MCF 10A (cell line): ENCODE measurements at places on chromosomes 7 and 10. TPM values are rescaled to one million over a fixed set of nuclear protein-coding genes. Genes with fewer than 3 reads are reported as not detected.
A peak's percentile ranks its signal among the peaks of the same experiment; 100 is the strongest.

The DNA2 gene
- total RNA-seq: 2.6 and 6.9 TPM in 2 replicates

- peaks cover 68% of the 10 kb centered on the region for H3K27me3 ChIP-seq
- DNase-seq: no peak
- no peak overlapping the region for H3K27ac ChIP-seq
- H3K36me3 ChIP-seq: no peaks in the 10 kb centered on the region
- H3K4me3 ChIP-seq: no peak overlapping the region
- no peaks in the 10 kb centered on the region for H3K4me1 ChIP-seq
Observed at GRCh38 chr7:15559416-15559928, 2.3 kb downstream of the AGMO start.

The ITPRID1 gene
- total RNA-seq: not detected in 2 replicates

GRCh38 chr10:74949034-74949832 is 122.8 kb downstream of the KAT6B start:
- H3K4me1 ChIP-seq: peaks cover 33% of the 10 kb centered on the region
- peak; percentile 21 for DNase-seq
- no peaks in the 10 kb centered on the region for H3K36me3 ChIP-seq
- H3K4me3 ChIP-seq: no peak overlapping the region
- peak overlapping the region; percentile 9 for H3K27ac ChIP-seq

- no peak for DNase-seq
- peaks cover 13% of the 10 kb centered on the region for H3K4me1 ChIP-seq
- H3K36me3 ChIP-seq: no peaks in the 10 kb centered on the region
- H3K27ac ChIP-seq: no peak overlapping the region
- H3K4me3 ChIP-seq: no peak overlapping the region
Observed at GRCh38 chr7:20306180-20306946, 24.3 kb upstream of the ITGB8 start.

DNA sequence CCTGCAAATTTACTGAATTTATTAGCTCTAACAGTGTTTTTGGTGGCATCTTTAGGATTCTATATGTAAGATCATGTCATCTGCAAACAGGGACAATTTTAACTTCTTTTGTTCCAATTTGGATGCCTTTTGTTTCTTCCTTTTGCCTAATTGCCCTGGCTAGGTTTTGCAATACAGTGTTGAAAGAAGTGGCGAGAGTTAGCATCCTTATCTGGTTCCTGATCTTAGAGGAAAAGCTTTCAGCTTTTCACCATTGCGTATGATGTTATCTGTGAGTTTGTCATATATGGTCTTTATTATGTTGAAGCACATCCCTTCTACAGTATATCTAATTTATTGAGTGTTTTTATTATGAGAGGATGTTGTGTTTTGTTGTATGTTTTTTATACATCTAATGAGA is 301.4 kb downstream of the PTPRN2 start:
- no peaks in the 10 kb centered on the region for H3K4me1 ChIP-seq
- peaks cover 6% of the 10 kb centered on the region for H3K36me3 ChIP-seq
- no peak overlapping the region for H3K4me3 ChIP-seq
- no peak overlapping the region for H3K27ac ChIP-seq
- no peak for DNase-seq

DNA sequence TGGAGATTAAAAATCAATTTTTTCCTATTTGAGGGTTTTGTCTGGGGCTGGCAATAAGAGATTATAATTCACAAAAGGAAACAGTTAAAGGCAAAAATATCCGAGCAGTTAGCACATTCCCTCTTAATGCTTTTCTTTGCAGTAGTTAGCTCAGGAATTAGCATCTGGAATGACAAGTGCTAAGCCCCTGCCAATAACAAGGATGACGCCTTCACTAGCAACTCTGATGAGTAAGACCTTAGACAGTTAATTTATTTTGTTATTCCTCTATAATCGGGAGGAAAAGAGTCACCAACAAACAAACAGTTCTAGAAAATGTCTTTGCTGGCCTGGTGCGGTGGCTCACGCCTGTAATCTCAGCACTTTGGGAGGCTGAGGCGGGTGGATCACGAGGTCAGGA is 151.3 kb downstream of the TRIL start:
- no peaks in the 10 kb centered on the region for H3K27me3 ChIP-seq
- H3K4me3 ChIP-seq: no peak overlapping the region
- DNase-seq: peak; percentile 47

The RTKN2 gene
- 1.6 and 2.6 TPM in 2 replicates for total RNA-seq

- H3K4me1 ChIP-seq: no peaks in the 10 kb centered on the region
- H3K27me3 ChIP-seq: no peaks in the 10 kb centered on the region
Observed at GRCh38 chr7:74263399-74264120, 9.4 kb upstream of the RFC2 start.

- peak overlapping the region; percentile 47 for H3K4me3 ChIP-seq
- H3K27me3 ChIP-seq: no peaks in the 10 kb centered on the region
- DNase-seq: peak; percentile 30
- peaks cover 46% of the 10 kb centered on the region for H3K4me1 ChIP-seq
Observed at GRCh38 chr7:16648551-16648950, 2.6 kb downstream of the BZW2 start.

DNA sequence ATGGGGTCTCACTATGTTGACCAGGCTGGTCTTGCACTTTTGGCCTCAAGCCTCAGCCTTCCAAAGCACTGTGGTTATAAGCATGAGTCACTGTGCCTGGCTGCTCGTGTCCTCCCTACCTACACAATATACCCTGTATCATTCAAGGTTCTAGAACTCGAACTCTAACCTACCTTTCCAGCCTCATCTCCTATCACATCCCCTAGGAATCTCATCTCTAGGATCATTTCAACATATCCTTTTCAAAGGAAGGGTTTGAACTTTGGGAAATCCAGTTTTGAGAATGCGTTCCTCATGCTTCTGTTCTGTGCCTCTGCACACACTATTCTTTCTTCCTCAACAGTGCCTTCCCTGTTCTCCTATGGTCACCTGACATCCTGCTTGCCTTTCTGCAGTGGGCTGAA is 87.8 kb upstream of the RHEB start:
- no peaks in the 10 kb centered on the region for H3K27me3 ChIP-seq
- peaks cover 64% of the 10 kb centered on the region for H3K36me3 ChIP-seq
- H3K27ac ChIP-seq: peak overlapping the region; percentile 18
- no peak overlapping the region for H3K4me3 ChIP-seq
- H3K4me1 ChIP-seq: peaks cover 20% of the 10 kb centered on the region

The KLF14 gene
- not detected in 2 replicates for total RNA-seq

- H3K4me1 ChIP-seq: no peaks in the 10 kb centered on the region
- no peaks in the 10 kb centered on the region for H3K36me3 ChIP-seq
- DNase-seq: no peak
- H3K4me3 ChIP-seq: no peak overlapping the region
- H3K27ac ChIP-seq: no peak overlapping the region
Observed at GRCh38 chr7:107133396-107133795, 35.4 kb upstream of the HBP1 start.

- H3K4me3 ChIP-seq: no peak overlapping the region
- H3K27me3 ChIP-seq: no peaks in the 10 kb centered on the region
- H3K4me1 ChIP-seq: no peaks in the 10 kb centered on the region
- H3K36me3 ChIP-seq: no peaks in the 10 kb centered on the region
Observed at GRCh38 chr10:20713420-20713819, 183.7 kb downstream of the NEBL start.

GRCh38 chr10:49255883-49256282 is 43.1 kb upstream of the C10orf71 start:
- H3K4me1 ChIP-seq: no peaks in the 10 kb centered on the region
- H3K36me3 ChIP-seq: no peaks in the 10 kb centered on the region
- no peak for DNase-seq
- no peak overlapping the region for H3K27ac ChIP-seq

GRCh38 chr7:92731335-92732063 is 104.9 kb downstream of the CDK6 start:
- no peaks in the 10 kb centered on the region for H3K27me3 ChIP-seq
- H3K4me1 ChIP-seq: peaks cover 41% of the 10 kb centered on the region
- peaks cover 17% of the 10 kb centered on the region for H3K36me3 ChIP-seq
- no peak overlapping the region for H3K27ac ChIP-seq
- no peak overlapping the region for H3K4me3 ChIP-seq
- DNase-seq: peak; percentile 54

The NPFFR1 gene
- total RNA-seq: not detected in 2 replicates

DNA sequence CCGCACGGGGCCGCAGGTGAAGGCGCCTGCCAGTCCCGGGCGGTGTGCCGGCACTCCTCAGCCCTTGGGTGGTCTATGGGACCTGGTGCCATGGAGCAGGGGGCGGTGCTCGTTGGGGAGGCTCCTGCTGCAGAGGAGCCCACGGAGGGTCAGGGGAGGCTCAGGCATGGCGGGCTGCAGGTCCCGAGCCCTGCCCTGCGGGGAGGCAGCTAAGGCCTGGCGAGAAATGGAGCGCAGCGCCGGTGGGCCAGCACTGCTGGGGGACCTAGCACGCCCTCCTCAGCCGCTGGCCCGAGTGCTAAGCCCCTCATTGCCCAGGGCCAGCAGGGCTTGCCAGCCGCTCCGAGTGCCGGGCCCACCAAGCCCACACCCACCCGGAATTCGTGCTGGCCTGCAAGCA is 18.9 kb downstream of the AKR1E2 start:
- no peaks in the 10 kb centered on the region for H3K27me3 ChIP-seq
- H3K4me1 ChIP-seq: peaks cover 25% of the 10 kb centered on the region
- H3K27ac ChIP-seq: no peak overlapping the region
- no peak overlapping the region for H3K4me3 ChIP-seq

GRCh38 chr7:4738711-4739527 is 36.5 kb upstream of the AP5Z1 start:
- H3K4me1 ChIP-seq: no peaks in the 10 kb centered on the region
- H3K27me3 ChIP-seq: no peaks in the 10 kb centered on the region
- DNase-seq: peak; percentile 84
- no peak overlapping the region for H3K4me3 ChIP-seq
- peak overlapping the region; percentile 5 for H3K27ac ChIP-seq
- peaks cover 38% of the 10 kb centered on the region for H3K36me3 ChIP-seq

The ENKUR gene
- 0.33 and 0.47 TPM in 2 replicates for total RNA-seq

The CYP2C19 gene
- not detected in 2 replicates for total RNA-seq

GRCh38 chr10:119567978-119568377 is 25.5 kb upstream of the RGS10 start:
- no peak overlapping the region for H3K4me3 ChIP-seq
- no peak overlapping the region for H3K27ac ChIP-seq
- DNase-seq: no peak
- no peaks in the 10 kb centered on the region for H3K27me3 ChIP-seq
- peaks cover 33% of the 10 kb centered on the region for H3K36me3 ChIP-seq

The TMEM176A gene
- not detected in 2 replicates for total RNA-seq

DNA sequence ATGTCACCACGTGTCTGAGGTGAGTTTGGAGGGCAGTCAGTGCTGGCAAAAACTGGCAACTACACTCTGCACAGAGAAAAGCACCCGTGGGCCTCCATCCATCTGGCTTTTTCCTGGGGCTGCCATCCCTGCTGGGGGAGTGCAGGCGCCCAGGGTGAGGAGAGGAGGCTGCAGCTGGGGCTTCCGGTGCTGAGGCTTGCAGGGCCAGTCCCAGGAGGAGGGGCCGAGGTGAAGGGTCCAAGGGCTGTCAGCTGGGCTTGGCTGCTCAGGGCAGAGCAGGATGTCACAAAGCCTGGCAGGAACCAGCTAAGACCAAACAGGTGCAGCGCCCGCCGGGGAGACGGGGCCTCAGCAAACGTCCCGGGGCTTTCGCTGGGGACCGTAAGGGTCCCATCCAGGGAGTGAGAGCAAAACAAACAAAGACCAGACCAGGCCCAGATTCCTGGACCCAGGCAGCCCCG is 77.2 kb downstream of the CFAP46 start:
- H3K4me3 ChIP-seq: no peak overlapping the region
- peaks cover 24% of the 10 kb centered on the region for H3K27me3 ChIP-seq
- DNase-seq: no peak
- no peaks in the 10 kb centered on the region for H3K36me3 ChIP-seq
- H3K4me1 ChIP-seq: peaks cover 4% of the 10 kb centered on the region
- no peak overlapping the region for H3K27ac ChIP-seq

The RAMP3 gene
- not detected in 2 replicates for total RNA-seq

GRCh38 chr10:125838802-125839575 is 15.6 kb downstream of the BCCIP start:
- H3K4me3 ChIP-seq: no peak overlapping the region
- no peaks in the 10 kb centered on the region for H3K4me1 ChIP-seq
- no peak for DNase-seq
- no peaks in the 10 kb centered on the region for H3K27me3 ChIP-seq

DNA sequence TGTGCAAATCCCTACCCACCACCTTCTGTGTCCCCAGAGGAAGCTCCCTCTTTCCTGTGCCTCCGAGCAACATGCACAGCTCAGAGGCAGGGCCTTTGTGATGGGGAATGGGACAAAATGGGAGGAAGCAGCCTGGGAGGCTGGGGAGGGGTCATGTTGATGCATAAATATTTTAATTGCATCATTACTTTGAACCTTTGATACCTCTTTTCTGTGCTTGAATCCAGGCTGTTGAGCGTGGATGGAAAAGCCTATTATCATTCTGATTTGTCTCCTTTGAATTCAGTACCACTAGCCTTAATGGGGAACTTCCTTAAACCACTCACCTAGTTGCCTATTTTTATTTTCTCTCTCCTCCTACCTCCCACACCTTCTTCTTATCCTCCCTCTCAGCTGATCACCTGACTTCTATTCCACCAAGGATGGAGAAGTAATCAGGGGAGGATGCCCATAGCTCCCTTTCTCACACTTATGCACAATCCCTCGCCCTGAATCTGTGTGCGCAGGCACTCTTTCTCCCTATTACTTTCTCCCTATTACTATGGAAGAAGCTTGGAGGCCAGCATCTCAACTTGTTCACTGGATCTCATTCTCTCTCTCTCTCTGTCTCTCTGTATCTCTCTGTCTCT is 78.5 kb downstream of the SEC61G start:
- no peak overlapping the region for H3K4me3 ChIP-seq
- H3K4me1 ChIP-seq: no peaks in the 10 kb centered on the region
- H3K36me3 ChIP-seq: no peaks in the 10 kb centered on the region
- peaks cover 91% of the 10 kb centered on the region for H3K27me3 ChIP-seq
- DNase-seq: no peak
- H3K27ac ChIP-seq: no peak overlapping the region

- H3K27me3 ChIP-seq: no peaks in the 10 kb centered on the region
- no peak overlapping the region for H3K4me3 ChIP-seq
- H3K27ac ChIP-seq: no peak overlapping the region
- H3K36me3 ChIP-seq: no peaks in the 10 kb centered on the region
- H3K4me1 ChIP-seq: no peaks in the 10 kb centered on the region
Observed at GRCh38 chr7:108376206-108376605, 80.0 kb downstream of the NRCAM start.

- H3K4me3 ChIP-seq: no peak overlapping the region
- peaks cover 16% of the 10 kb centered on the region for H3K4me1 ChIP-seq
- no peaks in the 10 kb centered on the region for H3K36me3 ChIP-seq
- DNase-seq: peak; percentile 43
Observed at GRCh38 chr7:131538071-131538812, 18.2 kb downstream of the PODXL start.

DNA sequence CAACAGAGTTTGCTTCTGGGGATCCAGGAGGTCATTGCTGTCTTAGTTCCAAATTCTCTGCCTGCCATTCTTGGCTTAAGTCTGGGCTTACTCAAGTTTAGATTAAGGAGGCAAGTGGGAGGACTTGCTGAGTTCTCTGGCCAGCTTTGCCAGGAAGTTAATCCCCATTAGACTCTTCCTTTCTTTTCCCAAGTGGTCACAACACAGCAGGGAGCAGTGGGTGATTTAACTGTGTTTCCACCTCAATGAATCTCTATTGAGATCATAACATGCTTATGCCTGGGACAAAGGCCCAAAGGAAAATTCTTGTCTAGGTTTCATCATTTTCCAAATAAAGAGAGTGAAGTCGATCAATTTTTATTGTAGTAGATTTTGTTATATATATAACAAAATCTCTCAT is 1159.6 kb downstream of the SORCS3 start:
- H3K4me3 ChIP-seq: no peak overlapping the region
- H3K4me1 ChIP-seq: peaks cover 8% of the 10 kb centered on the region
- H3K27ac ChIP-seq: no peak overlapping the region
- no peaks in the 10 kb centered on the region for H3K27me3 ChIP-seq

The FKBP6 gene
- total RNA-seq: not detected in 2 replicates

The STMP1 gene
- 33.6 and 37.0 TPM in 2 replicates for total RNA-seq

GRCh38 chr10:1255118-1255517 is 198.9 kb downstream of the WDR37 start:
- H3K27me3 ChIP-seq: peaks cover 33% of the 10 kb centered on the region
- H3K27ac ChIP-seq: no peak overlapping the region
- DNase-seq: peak; percentile 48
- H3K4me3 ChIP-seq: no peak overlapping the region

The INA gene
- total RNA-seq: not detected in 2 replicates
